Mesothelial cell of epicardium (in vitro differentiated cells): ENCODE measurements at places on chromosomes 7 and 10.

- no peak for DNase-seq
These were observed 105.5 kb upstream of the CSTF2T start for GRCh38 chr10:51804866-51805265.

- DNase-seq: no peak
These were observed 45.7 kb downstream of the BEND7 start for GRCh38 chr10:13483073-13483472.

DNA sequence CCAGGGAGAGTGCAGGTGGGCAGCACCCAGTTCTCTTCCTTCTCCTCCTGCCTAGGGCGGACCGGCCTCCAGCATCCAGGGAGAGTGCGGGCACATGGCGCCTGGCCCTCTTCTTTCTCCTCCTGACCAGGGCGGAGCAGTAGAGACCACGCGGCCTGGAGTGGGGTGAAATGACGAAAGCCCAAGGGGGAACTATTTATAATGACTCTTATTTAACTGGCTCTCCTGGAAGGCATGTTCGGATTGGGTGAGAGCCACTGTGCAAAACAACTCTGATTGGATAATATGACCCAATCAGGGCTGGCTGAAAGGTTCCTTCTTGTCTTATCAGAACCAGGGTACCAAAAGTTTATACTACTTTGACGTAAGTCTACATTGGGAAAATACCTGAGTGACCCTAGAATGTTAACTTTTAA is 63.1 kb downstream of the ZNF37A start:
- no peak for DNase-seq

GRCh38 chr7:16914771-16915170 is 33.0 kb upstream of the AGR3 start:
- no peak for DNase-seq

GRCh38 chr10:76111404-76111803 is 680.0 kb downstream of the LRMDA start:
- no peak for DNase-seq

DNA sequence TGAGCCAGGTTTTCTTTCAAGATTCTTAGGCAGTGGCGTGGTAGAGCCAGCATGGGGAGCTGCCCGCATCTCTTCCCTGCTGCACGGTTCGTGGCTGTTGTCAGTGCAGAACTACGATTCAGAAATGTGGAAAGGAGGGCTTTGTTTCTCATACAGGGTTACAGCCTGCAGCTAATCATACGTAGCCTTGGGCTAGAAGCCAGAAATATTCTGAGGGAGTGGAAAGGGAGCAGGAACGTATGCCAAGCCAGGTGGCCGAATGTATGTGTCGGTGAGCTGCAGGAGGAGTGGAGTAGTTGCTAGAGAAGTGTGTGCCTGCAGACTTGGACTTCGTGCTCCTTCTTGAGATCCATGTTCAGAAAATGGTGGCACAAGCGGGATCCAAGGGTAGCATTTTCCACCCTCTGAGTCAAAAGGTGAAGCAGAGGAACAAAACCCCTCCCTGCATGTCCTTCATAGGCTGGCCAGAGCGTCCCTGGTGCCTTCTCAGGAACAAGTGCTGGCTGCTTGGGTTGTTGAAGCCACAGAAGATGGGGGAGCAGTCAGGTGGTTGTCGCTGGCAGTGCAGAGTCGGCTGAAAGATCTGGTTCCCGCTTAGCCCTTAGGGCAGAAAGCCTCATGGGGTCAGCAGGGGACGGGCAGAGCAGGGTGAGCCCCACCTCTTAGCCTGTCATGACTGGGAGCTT is 40.9 kb downstream of the LANCL2 start:
- DNase-seq: no peak

DNA sequence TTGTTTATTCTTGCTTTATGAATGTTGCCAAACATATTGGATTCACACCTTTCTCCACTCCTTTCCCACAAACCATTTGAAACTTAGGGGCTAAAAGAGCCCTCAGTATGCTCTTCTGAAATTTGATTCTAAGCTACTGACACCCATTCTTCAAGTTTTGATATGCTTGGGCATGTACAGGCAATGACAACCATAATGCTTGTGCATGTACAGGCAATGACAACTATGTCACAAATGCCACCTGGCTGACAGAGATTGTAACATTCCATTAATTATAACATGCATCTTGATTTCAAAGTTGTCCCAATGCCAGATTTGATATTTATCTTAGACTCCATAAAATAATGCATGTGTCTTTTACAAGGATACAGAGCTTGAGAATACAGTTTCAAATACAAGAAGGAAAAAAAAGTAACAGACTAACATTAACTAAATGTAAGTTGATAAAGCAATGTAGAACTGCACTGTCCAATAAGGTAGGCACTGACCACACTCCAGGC is 17.5 kb upstream of the CDK1 start:
- DNase-seq: no peak
